Naive thymus-derived CD8-positive, alpha-beta T cell (primary cell): ENCODE measurements at places on chromosomes 16 and 17. TPM values are rescaled to one million over a fixed set of nuclear protein-coding genes. Genes with fewer than 3 reads are reported as not detected.

GRCh38 chr17:28521311-28522085 is 15.3 kb downstream of the FOXN1 start:
- H3K4me3 ChIP-seq = no peak overlapping the region
- no peak for DNase-seq
- H3K36me3 ChIP-seq = no peaks in the 10 kb centered on the region
- H3K27me3 ChIP-seq = no peaks in the 10 kb centered on the region

DNA sequence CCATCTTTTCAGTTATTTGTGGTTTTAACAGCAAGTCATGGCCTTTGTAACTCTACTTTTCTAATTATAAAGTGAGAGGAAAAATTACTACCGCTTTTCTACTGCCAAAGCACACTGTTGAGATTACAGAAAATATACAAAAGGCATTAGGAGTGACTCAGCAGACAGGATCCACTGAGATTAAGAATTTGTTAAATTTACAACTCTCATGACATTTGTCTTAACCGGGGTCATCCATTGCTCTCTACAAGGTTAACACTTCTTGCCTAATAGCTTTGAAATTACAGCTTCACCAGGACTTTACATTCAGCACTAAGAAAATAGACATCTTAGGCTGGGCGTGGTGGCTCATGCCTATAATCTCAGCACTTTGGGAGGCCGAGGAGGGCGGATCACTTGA is 93.4 kb downstream of the SSH2 start:
- no peaks in the 10 kb centered on the region for H3K4me1 ChIP-seq
- H3K27me3 ChIP-seq = no peaks in the 10 kb centered on the region
- no peaks in the 10 kb centered on the region for H3K36me3 ChIP-seq
- no peak overlapping the region for H3K27ac ChIP-seq
- no peak for DNase-seq
- no peak overlapping the region for H3K4me3 ChIP-seq

GRCh38 chr16:76118344-76118743 is 158.9 kb upstream of the CNTNAP4 start:
- no peak overlapping the region for H3K4me3 ChIP-seq
- H3K27ac ChIP-seq = no peak overlapping the region

- H3K36me3 ChIP-seq = no peaks in the 10 kb centered on the region
- no peaks in the 10 kb centered on the region for H3K4me1 ChIP-seq
- no peak for DNase-seq
Measured at GRCh38 chr16:73176577-73177013, 128.7 kb upstream of the ZFHX3 start.

GRCh38 chr16:88923926-88924833 is 52.8 kb downstream of the CBFA2T3 start:
- no peak for DNase-seq
- H3K36me3 ChIP-seq = no peaks in the 10 kb centered on the region
- no peak overlapping the region for H3K4me3 ChIP-seq
- H3K4me1 ChIP-seq = peaks cover 28% of the 10 kb centered on the region
- no peaks in the 10 kb centered on the region for H3K27me3 ChIP-seq
- no peak overlapping the region for H3K27ac ChIP-seq

GRCh38 chr17:17001874-17002520 is 30.1 kb upstream of the TNFRSF13B start:
- H3K27ac ChIP-seq = no peak overlapping the region
- DNase-seq = peak; percentile 73
- H3K27me3 ChIP-seq = no peaks in the 10 kb centered on the region

DNA sequence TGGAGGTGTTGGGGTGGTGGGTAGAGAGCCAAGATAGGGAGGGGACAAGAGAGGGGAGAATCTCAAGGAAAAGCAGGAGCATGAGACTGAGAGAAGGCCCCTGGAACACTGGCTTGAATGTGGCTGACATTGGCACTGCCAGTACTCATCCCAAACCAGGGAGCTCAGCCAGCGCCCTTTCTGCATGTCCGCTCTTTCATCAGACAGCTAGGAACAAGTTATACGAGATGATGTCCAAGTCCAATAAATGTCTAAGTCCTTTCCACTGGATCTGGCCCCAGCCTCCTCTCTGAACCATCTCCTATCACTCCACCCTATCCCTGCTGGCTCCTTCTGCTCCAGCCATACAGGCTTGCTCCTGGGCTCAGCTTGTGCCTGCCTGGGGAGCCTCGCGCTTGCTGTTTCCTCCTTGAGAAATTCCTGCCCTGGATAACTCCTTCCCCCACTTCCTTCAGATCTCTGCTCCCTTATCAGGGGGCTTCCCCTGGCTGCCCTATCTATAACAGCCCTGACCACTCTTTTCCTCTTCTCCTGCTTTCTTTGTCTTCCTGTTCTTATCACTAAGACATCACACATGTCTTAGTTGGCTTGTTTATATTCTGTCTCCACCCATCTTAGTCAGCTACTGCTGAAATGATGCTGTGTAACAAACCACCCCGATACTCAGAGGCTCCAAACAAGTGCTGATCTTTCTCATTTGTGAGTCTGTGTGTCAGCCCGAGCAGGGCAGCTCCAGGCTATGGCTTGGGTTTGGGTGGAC is 37.1 kb upstream of the MEOX1 start:
- peaks cover 7% of the 10 kb centered on the region for H3K4me1 ChIP-seq
- no peak for DNase-seq
- no peak overlapping the region for H3K4me3 ChIP-seq
- no peaks in the 10 kb centered on the region for H3K36me3 ChIP-seq
- H3K27ac ChIP-seq = peak overlapping the region; percentile 75
- peaks cover 29% of the 10 kb centered on the region for H3K27me3 ChIP-seq

DNA sequence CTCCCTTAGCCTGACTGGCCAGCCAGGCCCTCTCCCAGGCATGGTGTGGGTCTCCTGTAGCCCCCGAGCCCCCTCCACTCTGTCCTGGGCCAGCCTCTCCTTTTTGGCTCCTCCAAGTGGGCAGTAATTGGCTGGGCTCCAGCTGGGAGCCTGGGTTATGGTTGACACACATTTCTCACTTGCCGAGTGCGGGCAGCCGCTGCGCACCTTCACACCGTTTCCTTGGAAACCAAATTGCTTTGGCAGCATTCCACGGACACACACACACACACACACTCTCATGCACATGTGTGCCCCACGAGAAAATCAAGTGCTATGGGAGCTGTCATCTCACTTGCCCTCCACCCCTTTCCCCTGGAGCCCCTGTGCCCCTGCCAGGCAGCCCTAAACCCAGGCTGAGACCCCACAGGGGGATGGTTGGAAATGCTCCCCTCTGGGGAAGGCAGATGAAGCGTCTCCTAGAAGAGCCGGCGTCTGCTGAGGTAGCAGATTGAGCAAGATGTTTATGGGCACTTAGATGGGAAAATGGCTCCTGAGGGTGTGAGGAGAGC is 402.7 kb upstream of the TNRC6C start:
- no peak overlapping the region for H3K27ac ChIP-seq
- no peak for DNase-seq
- peaks cover 4% of the 10 kb centered on the region for H3K27me3 ChIP-seq
- no peaks in the 10 kb centered on the region for H3K36me3 ChIP-seq
- H3K4me1 ChIP-seq = peaks cover 2% of the 10 kb centered on the region

DNA sequence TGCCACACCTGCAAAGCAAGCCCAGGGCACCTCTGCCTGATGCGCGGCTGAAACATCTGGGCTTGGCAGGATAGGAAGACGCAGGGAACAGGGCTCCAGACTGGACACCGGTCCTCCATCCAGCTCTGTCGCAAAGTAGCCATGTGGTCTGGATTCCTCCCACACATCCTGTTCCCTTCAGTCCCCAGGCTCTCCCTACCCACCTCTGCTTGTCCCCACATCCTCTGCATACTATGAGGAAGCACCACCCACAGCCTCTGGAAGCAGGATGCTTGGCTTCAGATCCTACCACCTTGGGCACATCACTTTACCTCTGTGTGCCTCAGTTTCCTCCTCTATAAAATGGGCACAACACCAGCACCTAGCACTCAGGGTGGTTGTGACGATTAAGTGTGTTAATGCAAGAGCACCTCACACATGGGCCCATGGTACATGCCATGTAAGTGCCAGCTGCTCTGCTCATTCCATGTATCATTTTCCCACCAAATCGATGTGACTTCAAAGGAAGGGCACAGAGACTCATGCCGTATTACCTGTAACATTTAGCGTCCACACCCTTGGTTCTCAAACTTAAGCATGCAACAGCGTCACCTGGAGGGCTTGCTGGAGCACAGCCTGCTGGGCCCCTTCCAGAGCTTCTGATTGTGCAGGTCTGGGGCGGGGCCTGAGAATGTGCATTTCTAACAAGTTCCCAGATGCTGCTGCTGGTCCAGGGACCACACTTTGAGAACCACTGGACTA is 138.6 kb upstream of the SDK2 start:
- H3K4me3 ChIP-seq = no peak overlapping the region
- H3K36me3 ChIP-seq = no peaks in the 10 kb centered on the region
- no peak overlapping the region for H3K27ac ChIP-seq
- DNase-seq = no peak
- H3K4me1 ChIP-seq = peaks cover 10% of the 10 kb centered on the region

- H3K36me3 ChIP-seq = no peaks in the 10 kb centered on the region
- no peak for DNase-seq
- H3K4me3 ChIP-seq = no peak overlapping the region
- no peak overlapping the region for H3K27ac ChIP-seq
- H3K27me3 ChIP-seq = peaks cover 21% of the 10 kb centered on the region
- peaks cover 3% of the 10 kb centered on the region for H3K4me1 ChIP-seq
Measured at GRCh38 chr16:75244844-75245758, 6.3 kb downstream of the BCAR1 start.

GRCh38 chr17:47915776-47916398 is 19.9 kb downstream of the SP2 start:
- no peak for DNase-seq
- no peaks in the 10 kb centered on the region for H3K27me3 ChIP-seq
- no peak overlapping the region for H3K4me3 ChIP-seq

DNA sequence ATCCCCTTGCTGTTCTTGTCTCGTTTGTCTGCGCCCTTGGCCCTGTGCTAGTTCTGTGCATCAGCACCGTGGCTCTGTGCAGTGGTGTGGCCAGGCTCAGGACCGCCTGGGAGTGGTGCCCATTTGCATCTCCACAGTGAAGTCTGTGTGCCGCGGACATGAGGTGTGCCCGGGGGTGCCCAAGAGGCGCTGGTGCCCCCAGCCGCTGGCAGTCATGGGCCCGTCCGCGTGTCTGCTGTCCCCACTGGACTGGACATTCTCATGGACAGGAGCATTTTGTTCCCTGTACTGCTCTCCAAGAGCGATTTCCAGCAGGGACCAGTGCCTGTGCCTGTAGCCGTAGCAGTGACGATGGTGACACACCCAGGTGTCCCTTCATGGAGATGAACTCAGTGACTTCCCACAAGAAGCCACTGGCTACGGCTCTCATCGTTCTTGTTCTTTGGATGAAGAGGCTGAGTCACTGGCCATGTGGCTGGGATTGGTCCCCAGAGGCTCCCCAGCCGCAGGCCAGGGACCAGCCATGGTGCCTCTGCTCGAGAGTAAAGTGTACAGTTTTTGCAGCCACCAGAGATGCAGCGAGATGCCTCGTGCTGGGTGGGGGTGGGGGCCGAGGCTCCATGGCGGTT is 13.0 kb upstream of the MC1R start:
- DNase-seq = no peak
- no peak overlapping the region for H3K27ac ChIP-seq
- no peaks in the 10 kb centered on the region for H3K27me3 ChIP-seq
- no peaks in the 10 kb centered on the region for H3K36me3 ChIP-seq

The TPSAB1 gene
- total RNA-seq = not detected

The SDR42E2 gene
- 0.55 TPM for total RNA-seq

The TENT4B gene
- total RNA-seq = 27.0 TPM
